ENCODE measurements at places on chromosomes 5 and 9.

GRCh38 chr5:23071682-23072081, 218.5 kb upstream of the CDH12 start:
- no peak for DNase-seq
- no peak overlapping the region for H3K4me3 ChIP-seq
- no peaks in the 10 kb centered on the region for H3K36me3 ChIP-seq
- H3K4me1 ChIP-seq, result no peaks in the 10 kb centered on the region

GRCh38 chr9:99814359-99814758, 7.3 kb upstream of the NR4A3 start:
- peaks cover 35% of the 10 kb centered on the region for H3K27me3 ChIP-seq
- no peaks in the 10 kb centered on the region for H3K36me3 ChIP-seq
- DNase-seq, result no peak
- no peak overlapping the region for H3K4me3 ChIP-seq
- peaks cover 19% of the 10 kb centered on the region for H3K4me1 ChIP-seq
- no peak overlapping the region for H3K27ac ChIP-seq

- no peak overlapping the region for H3K27ac ChIP-seq
- DNase-seq, result no peak
- H3K4me1 ChIP-seq, result no peaks in the 10 kb centered on the region
- no peak overlapping the region for H3K4me3 ChIP-seq
- H3K36me3 ChIP-seq, result no peaks in the 10 kb centered on the region
Measured at GRCh38 chr9:126000256-126000655, 253.1 kb downstream of the PBX3 start.

- H3K36me3 ChIP-seq, result no peaks in the 10 kb centered on the region
- H3K27me3 ChIP-seq, result no peaks in the 10 kb centered on the region
- no peaks in the 10 kb centered on the region for H3K4me1 ChIP-seq
- no peak overlapping the region for H3K27ac ChIP-seq
Measured at GRCh38 chr5:158423623-158424200, 564.8 kb upstream of the CLINT1 start.

GRCh38 chr5:31554552-31554951, 22.5 kb downstream of the C5orf22 start:
- no peak overlapping the region for H3K27ac ChIP-seq
- H3K4me3 ChIP-seq, result no peak overlapping the region
- H3K36me3 ChIP-seq, result peaks cover 33% of the 10 kb centered on the region
- DNase-seq, result no peak

DNA sequence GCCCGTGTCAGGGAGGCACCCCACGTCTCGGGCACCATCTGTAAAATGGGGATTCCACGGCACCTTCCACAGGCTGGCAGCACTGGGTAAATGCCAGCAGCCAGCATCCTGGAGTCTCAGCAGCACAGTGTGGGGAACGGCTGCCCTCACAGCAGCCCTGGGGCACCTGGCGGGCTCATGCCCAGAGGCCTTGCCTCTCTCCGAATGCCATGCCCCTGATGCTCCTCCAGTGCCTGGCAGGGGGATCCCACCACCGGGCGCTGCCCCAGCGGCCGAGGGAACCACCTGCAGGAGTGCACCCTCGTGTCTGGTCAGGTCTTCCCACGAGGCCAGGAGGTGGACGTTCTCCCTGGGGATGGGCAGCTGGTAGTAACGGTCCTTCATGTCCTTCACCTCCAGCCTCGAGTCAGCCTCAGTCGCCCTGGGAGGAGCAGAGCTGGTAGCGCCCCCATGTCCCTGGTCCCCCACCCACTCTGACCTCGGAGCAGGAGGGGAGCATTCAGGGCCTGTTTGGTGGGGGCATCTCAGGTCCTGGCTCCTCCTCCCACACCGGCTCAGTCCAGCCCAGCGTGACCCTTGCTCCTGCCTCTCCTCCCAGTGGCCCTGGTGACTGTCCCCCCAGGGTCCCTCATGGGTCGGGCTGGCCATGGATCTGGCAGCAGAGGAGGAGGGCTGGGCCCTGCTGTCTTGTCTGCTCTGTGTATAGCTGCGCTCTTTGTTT, 49.9 kb upstream of the NRARP start:
- no peak overlapping the region for H3K4me3 ChIP-seq
- H3K4me1 ChIP-seq, result no peaks in the 10 kb centered on the region
- no peak for DNase-seq
- H3K36me3 ChIP-seq, result peaks cover 3% of the 10 kb centered on the region
- H3K27ac ChIP-seq, result no peak overlapping the region
- no peaks in the 10 kb centered on the region for H3K27me3 ChIP-seq

DNA sequence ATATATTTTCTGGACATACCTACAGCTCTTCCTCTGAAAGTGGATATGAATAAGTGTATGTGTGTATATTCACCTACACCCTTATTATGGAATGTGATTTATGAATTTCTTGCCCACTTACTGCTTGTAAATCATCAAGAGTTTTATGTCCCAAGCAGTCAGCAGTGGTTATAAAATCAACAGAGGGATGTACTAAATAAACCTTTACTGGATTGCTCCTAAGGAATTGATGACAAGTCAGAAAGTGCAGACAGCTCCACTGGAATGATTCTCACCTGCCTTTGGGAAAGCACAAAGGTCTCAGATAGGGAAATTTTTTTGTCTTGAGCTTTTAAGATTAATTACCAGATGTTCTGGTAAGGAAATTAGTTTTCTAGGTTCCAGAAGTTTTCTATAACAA, 9.3 kb downstream of the TMEM174 start:
- H3K4me3 ChIP-seq, result no peak overlapping the region
- peaks cover 39% of the 10 kb centered on the region for H3K27me3 ChIP-seq
- no peaks in the 10 kb centered on the region for H3K36me3 ChIP-seq
- no peaks in the 10 kb centered on the region for H3K4me1 ChIP-seq
- DNase-seq, result no peak

GRCh38 chr5:102545175-102545574, 46.4 kb upstream of the SLCO6A1 start:
- no peaks in the 10 kb centered on the region for H3K27me3 ChIP-seq
- H3K27ac ChIP-seq, result no peak overlapping the region
- H3K4me3 ChIP-seq, result no peak overlapping the region

- no peaks in the 10 kb centered on the region for H3K4me1 ChIP-seq
- DNase-seq, result no peak
- no peak overlapping the region for H3K4me3 ChIP-seq
- peaks cover 57% of the 10 kb centered on the region for H3K27me3 ChIP-seq
Measured at GRCh38 chr9:89941875-89942274, 337.1 kb downstream of the GADD45G start.

- no peak overlapping the region for H3K4me3 ChIP-seq
- peaks cover 20% of the 10 kb centered on the region for H3K4me1 ChIP-seq
- peak overlapping the region; percentile 2 for H3K27ac ChIP-seq
- H3K27me3 ChIP-seq, result no peaks in the 10 kb centered on the region
Measured at GRCh38 chr5:103216137-103216536, 42.4 kb upstream of the MACIR start.
